T-helper 17 cell (primary cell): ENCODE measurements at places on chromosomes 16 and 17.
A peak's percentile ranks its signal among the peaks of the same experiment; 100 is the strongest.

DNA sequence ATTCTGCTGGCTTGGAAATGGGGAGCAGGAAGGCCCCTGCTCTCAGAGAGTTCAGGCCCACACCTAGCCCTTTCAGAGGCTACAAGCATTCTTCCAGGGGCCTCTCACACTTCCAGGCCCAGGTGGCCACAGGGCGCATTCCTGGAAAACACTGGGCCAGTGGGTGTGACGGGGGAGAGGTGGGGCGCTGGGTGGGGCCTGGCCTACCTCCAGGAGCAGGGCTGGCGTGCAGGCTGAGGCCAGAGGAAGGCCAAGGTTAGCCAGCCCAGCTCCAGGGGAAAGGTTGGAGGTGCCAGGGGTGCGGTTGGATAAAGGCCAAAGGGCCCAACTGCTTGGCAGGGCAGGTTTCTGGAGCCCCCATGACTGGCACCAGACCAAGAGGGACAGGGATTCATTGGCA lies 198.2 kb downstream of the MAF start:
- DNase-seq = no peak

DNA sequence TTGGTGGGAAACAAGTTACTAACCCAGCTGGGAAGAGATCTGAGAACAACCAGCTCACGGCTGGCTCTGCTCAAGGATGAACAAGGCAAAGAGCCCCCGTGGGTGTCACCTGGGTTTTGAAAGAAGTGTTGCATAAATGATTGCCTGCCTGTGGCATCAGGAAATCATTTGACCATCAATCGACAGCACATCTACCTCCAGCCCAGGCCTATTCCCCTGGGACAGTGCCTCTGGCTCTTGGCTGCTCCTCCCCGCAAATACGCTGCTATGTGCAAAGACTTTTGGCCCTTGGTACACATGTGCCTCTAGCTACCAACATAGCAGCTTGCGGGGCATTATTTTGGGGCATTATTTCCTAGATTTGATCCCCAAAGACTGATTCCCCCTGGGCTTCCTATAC lies 39.4 kb upstream of the SMPD3 start:
- no peak for DNase-seq

- DNase-seq = peak; percentile 33
These were observed 76.0 kb downstream of the ABCC1 start for GRCh38 chr16:16025214-16025968.

GRCh38 chr16:71916397-71916920 lies 21.1 kb downstream of the IST1 start:
- no peak for DNase-seq

DNA sequence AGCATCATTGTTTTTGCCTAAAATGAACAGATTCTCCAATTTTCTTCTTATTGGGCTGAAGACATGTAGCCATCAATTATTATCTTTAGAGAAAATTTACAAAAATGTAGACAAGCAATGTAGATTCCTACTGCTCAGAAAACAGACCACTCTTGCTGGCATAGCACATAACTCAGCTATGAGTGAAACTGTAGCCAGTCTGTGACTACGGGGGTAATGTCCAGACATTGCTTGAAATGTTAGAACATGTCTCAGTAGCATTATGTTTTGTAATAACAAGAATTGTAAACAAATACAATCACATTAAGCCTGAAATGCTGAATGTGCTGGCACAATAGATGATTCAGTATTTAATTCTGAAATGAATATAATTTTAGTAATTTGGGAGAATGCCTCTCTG lies 265.7 kb upstream of the KCNJ16 start:
- DNase-seq = no peak

GRCh38 chr17:22600644-22601298 lies 908.4 kb downstream of the KCNJ18 start:
- no peak for DNase-seq

DNA sequence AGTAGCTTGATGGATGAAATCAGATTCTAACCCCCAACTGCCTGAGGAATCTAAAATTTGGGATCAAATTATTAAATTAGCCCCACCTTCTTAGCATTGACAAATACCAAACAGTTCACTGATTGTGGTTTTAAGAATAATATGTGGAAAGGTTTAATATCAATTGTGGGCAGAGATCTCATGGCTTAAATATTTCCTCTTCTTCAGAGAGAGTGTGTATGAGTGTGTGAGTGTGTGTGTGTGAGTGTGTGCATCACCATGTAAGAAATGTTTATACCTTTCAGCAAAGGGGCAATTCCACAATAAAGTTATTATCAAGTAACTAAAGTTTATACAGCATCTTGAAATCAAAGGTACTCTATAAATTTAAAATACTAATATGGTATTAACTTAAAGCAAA lies 3.2 kb downstream of the SMURF2 start:
- DNase-seq = no peak

DNA sequence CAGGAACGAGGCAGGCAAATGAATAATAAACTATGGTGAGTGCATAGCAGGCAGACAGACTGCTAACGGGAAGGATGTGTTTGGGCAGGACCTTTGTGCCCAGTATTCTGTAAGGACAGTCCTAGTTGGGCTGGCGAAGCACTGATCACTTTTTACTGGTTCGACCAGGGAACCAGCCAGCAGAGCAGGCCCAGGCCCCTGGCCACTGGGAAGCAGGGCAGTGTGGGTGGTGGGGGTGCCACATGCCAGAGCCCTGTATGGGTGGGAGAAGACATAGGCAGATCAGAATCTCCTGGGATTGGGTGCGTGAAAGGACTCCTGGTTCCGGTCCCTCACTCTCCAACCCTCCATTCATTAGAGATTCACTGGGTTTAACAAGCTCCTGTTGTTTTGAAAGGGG lies 4.0 kb upstream of the VAMP2 start:
- DNase-seq = no peak

- no peak for DNase-seq
These were observed 37.5 kb upstream of the BHLHA9 start for GRCh38 chr17:1232786-1233185.

- DNase-seq = peak; percentile 61
These were observed 300.6 kb downstream of the SEC14L1 start for GRCh38 chr17:77441130-77441920.

GRCh38 chr17:38507436-38507835 lies 79.2 kb downstream of the ARHGAP23 start:
- no peak for DNase-seq

DNA sequence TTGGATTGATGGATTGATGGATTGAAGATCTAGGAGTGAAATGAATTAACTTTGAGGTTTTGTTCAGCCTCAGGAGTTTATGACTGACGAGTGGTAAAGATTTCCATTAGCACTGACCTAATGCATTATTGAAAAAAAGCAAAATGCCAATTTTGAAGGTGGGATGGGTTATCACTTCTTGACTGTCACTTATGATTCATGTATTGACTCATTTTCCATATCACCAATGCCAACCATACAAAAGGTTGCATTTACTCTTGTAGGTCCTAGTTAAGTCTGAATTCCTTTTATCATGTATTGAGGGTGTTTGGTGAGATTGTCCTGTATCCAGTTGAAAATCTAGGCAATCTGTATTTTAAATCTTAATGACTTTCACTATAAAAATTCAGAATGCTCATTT lies 57.6 kb downstream of the KNOP1 start:
- DNase-seq = no peak

GRCh38 chr17:48724251-48725003 lies 1.4 kb downstream of the PRAC2 start:
- peak; percentile 55 for DNase-seq

GRCh38 chr17:10192972-10193371 lies 5.4 kb downstream of the GAS7 start:
- DNase-seq = no peak

- DNase-seq = no peak
These were observed 168.7 kb upstream of the CNTNAP4 start for GRCh38 chr16:76108460-76108859.

DNA sequence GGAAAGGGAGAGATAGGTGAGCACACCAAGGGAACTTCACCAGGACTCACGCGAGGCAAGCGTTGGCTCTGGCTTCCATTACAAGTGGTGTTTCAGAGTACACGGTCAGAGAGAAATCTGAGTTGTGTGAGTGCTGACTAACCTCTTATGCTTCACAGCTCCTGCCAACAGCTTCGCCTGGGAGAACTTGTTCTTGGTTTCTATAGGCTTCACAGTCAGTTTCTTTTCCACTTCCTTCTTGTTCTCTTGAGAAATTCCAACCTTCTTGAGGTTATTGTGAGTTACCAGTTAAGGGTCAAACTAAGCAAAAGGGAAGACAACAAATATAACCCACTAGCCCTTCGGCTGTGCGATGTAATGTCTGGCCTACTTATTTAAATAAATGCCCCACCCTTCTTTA lies 18.9 kb downstream of the PSME3IP1 start:
- DNase-seq = no peak

GRCh38 chr17:57889892-57890856 lies 40.3 kb upstream of the MRPS23 start:
- DNase-seq = no peak

GRCh38 chr17:80468242-80468641 lies 8.2 kb downstream of the NPTX1 start:
- no peak for DNase-seq

GRCh38 chr16:18803569-18804462 lies 2.5 kb upstream of the ARL6IP1 start:
- DNase-seq = no peak

- DNase-seq = no peak
These were observed 565 bp downstream of the DDX52 start for GRCh38 chr17:37642681-37643080.

GRCh38 chr17:13725288-13725990 lies 123.7 kb upstream of the HS3ST3A1 start:
- DNase-seq = no peak

DNA sequence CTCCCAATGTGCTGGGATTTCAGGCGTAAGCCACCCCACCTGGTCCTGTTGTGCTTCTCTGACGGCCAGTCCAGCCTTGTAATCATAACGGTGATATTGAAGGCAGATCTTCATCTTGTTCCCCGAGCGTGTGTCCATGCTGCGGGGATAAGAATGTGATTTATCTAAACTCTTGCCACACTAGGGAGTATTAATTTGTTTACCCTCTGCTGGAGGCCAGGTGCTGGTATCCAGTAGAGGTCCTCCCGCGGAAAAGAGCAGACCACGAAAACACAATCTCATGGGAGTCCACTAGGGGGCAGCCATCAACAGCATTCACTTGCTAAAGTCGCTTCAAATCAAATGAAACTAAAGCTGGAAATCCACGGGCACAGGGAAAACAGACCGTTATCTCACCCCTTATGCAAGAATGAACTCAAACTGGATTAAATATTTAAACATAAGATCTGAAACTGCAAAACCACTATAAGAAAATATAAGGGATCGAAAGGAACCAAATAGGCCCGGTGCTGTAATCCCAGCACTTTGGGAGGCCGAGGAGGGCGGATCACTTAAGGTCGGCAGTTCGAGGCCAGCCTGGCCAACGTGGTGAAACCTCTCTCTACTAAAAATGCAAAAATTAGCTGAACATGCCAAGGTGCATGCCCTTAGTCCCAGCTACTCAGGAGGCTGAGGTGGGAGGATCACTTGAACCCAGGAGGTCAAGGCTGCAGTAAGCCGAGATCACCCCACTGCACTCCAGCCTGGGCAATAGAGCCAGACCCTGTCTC lies 22.3 kb upstream of the RBBP6 start:
- DNase-seq = peak; percentile 47

GRCh38 chr16:58454856-58455255 lies 45.1 kb upstream of the NDRG4 start:
- DNase-seq = no peak

DNA sequence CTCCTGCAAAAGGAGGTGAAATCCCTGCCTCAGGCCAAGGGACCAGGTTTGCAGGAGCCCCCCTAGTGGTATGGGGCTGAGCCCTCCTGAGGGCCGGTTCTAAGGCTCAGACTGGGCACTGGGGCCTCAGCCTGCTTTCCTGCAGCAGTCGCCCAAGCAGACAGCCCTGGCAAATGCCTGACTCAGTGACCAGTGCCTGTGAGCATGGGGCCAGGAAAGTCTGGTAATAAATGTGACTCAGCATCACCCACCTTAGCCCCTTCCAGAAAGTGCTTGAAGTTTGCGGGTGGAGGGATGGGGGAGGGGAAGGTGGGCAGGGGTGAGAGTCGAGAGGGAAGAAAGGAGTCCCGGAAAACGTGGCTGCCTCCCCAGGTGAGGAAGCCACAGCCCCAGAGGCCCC lies 2.1 kb downstream of the MC1R start:
- DNase-seq = no peak

DNA sequence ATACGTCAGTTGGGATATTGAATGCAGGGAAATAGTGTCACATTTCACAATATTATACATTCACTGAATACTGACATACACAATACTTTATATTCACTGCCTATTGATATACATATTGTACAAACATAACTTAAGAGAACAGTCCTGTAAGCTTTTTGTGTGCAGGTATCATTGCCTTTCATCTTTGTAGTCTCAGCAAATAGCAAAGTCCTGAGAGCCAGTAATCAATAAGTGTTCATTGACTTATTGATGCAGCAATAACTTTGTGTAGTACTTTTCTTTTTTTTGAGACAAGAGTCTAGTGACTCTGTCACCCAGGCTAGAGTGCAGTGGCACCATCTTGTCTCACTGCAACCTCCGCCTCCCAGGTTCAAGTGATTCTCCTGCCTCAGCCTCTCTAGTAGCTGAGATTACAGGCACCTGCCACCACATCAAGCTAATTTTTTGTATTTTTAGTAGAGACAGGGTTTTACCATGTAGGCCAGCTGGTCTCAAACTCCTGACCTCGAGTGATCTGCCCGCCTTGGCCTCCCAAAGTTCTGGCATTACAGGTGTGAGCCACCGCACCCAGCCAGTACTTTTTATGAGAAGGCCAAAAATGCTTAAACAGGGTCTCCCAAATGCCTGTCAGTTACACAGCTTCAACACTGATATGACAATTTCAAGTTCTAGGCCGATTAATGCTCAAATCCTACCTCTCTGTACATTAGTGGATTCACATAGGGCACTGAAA lies 5.4 kb upstream of the NUP85 start:
- no peak for DNase-seq

DNA sequence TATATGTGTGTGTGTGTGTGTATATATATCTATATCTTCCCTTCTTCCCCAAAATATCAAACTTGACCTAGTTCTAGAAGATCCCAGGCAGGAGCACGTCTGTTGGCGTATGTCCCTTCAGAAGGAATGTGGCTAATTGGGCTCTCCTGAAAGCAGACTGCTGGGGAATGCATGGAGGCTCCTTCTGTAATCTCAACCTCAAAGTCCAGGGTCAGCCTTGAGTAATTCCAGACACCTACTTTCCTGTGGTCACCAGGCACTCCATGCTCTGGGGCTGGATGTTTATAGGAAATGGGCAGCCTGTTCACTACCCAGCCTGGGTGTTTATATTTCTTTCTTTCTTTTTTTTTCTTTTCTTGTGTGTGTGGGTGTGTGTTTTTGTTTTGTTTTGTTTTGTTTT lies 13.4 kb downstream of the BCO1 start:
- no peak for DNase-seq

GRCh38 chr16:65728167-65728566 lies 606.3 kb upstream of the CDH11 start:
- no peak for DNase-seq

- no peak for DNase-seq
These were observed 7.2 kb downstream of the ATMIN start for GRCh38 chr16:81042821-81043220.

GRCh38 chr17:17140590-17140980 lies 65.5 kb downstream of the PLD6 start:
- DNase-seq = no peak
